ENCODE measurements at places on chromosomes 7 and 10.

DNA sequence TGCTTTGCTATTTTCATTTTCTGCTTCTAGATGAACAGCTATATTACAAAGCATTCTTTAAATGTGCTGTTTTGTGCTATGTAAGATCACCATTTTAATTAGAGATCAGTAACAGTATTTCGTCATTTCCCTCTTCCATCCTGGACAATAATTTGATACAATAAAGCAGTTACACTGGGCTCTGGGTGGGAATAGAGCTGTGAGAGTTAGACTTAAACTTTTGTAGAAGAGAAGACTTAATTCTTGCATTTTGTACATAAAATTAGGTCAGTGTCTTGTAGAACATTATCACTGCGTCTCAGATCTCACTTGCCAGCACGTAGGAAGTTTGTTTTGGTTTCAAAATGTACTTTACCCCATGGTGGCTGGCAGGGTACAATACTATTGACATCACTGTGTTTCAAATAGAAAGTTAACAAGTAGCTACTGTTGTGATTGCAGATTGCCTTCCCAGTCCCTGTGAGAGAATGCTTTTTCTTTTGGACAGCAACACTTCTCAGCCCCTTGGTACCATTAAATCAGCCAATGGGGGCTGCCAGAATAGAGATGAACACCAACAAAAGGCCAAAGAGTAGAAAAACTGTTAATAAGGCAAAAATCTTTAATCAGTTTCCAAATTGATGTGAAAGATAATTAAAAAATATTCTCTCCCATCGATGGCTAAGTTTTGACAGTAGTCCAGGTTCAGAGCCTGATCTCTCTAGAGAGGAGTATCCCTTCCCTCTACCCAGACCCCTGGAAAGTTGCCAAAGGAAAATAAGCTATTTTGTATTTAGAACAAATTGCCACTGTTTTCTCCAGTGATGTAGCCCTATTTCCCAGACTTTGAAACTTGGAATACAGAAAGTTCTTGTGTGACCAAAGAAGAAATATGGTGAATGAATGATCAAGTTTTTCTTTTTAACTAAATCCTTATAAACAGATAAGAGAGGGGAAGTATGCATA lies 35.1 kb downstream of the SMNDC1 start:
- DNase-seq = no peak

GRCh38 chr10:12027539-12027938 lies 15.1 kb downstream of the UPF2 start:
- no peak for DNase-seq

GRCh38 chr7:44272456-44272855 lies 52.9 kb downstream of the CAMK2B start:
- DNase-seq = no peak

DNA sequence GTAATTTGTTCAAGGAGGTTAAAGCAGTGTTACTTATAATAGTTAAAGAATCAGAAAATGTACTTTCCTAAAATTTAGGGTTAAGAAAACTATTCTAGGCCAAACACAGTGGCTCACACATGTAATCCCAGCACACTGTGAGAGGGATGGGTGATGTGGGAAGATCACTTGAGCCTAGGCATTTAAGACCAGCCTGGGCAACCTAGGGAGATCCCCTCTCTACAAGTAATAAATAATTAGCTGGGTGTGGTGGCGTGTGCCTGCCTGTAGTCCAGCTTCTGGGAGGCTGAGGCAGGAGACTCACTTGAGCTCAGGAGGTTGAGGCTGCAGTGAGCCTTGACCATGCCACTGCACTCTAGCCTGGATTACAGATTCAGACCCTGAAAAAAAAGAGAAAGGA lies 3.6 kb upstream of the STEAP2 start:
- DNase-seq = no peak

DNA sequence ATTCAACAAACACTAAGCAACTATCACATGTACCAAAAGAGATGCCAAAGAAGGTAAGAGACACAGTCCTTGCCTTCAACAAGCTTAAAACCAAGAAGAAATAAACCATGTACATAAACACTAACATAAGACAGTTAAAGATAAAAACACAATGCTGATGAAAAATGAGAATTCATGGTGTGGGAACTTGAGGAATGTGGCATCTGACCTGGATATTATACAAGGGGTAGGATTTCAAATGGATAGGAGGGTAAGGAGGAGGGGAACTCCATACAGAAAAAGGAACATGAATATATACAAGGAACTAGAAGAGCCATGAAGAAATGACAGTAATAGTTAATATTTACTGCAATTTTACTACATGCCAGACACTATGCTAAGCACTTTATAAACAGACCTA lies 11.0 kb downstream of the HIBADH start:
- no peak for DNase-seq

GRCh38 chr10:78450807-78451485 lies 417.3 kb downstream of the RPS24 start:
- peak; percentile 48 for DNase-seq

- peak; percentile 23 for DNase-seq
Measured at GRCh38 chr10:821322-821721, 110.2 kb downstream of the LARP4B start.

DNA sequence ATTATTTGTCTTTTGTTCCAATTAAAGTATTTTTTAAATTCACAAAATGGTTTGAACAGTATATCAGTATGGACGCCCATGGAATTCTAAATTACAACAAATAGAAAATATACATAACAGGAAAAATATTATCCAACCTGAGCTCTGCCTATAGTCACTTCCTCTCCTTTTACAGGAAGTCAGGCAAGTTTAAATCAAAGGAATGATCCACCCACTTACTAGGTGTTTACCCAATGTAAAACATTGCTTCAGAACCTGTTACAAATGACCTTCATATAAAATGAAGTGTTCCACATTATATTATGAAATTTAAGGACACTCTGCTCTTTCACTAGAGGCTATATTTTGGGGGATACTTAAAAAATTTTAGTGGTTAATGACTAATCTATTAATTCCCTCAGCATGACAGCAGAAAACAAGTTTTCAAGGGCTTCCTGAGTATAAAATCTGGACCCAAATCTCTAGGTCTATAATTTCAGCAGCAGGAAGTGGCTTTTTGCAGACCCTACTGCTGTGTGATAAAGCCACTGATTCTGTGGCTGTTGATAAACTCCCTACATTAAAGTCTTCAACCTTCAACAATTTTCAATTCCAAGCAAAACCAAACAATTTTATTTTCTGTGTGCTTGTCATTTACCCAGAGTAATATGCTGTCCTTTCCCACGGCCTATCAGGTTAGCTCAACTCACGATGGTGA lies 722.6 kb downstream of the GATA3 start:
- no peak for DNase-seq

DNA sequence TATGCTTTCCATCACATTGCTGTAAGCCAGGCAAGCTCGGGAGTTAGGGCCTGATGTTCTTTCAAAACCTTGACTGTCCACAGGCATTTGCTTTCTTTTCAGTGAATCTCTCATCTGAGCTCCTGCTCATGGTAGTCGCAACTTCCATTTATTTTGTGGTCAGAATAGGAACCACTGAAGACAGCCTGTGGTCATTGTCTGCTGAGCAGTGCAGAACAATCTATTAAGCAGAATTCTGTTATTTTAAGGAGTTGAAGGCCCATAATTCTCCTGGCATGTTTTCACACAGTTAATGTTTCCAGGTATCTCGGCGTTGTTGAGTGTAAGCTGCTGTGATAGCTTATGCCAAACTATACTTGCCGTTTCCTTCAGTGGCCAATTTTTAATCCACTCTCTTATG lies 491.1 kb upstream of the AKR1E2 start:
- DNase-seq = no peak

- no peak for DNase-seq
Measured at GRCh38 chr10:12938271-12938670, 63.2 kb downstream of the CCDC3 start.

DNA sequence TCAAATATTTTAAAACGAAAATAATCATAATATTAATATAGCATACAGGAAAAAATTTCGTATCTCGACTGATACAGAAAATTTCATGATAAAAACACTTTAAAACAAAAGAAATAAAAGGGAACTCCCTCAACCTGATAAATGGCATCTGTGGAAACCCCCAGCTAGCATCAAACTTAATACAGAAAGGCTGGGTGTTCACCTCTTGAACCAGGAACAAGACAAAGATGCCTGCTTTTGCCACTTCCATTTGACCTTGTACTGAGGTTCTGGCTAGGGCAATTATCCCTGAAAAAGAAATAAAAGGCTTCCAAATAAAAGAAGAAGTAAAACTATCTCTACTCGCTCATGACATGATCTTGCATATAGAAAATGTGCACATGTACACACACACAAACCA lies 2.5 kb upstream of the ALOX5 start:
- no peak for DNase-seq

- DNase-seq = no peak
Measured at GRCh38 chr10:90420637-90421318, 437.1 kb downstream of the HTR7 start.

DNA sequence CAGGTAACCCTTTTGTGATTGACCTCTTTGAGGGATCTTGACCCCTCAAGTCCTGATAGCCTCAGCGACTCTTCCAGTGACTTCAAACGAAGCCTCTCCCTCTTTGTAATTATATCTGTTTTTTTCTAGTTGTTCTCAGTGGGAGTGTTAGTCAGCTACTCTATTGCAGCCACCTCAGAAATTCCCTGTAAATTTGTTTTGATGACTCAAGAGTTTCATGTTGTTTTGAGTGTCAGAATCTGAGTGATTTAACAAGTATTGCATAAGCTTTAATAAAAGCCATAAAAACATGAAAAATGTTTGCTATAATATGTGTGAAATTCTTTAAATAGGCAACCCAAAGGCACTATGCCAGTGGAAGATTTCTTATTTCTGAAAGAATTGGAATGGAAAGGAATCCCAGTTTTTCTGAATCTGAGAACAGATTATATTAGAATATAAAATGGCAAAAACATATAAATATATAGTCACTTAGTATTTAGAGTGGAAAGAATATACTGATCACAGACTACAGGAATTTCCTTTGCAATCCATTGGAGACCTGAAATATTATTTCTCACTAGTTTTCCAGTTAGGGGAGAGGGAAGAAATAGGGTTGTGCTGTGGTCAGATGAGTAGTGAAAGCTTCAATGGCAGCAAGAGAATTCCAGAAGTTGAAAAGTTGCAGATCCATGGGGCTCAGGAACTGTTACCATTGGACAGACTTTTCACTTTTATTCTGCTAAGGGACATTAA lies 94.4 kb upstream of the SEMA3C start:
- DNase-seq = no peak

GRCh38 chr10:5618042-5618441 lies 48.4 kb downstream of the ASB13 start:
- peak; percentile 52 for DNase-seq

- DNase-seq = peak; percentile 35
Measured at GRCh38 chr10:128080641-128081040, 45.6 kb downstream of the MKI67 start.

DNA sequence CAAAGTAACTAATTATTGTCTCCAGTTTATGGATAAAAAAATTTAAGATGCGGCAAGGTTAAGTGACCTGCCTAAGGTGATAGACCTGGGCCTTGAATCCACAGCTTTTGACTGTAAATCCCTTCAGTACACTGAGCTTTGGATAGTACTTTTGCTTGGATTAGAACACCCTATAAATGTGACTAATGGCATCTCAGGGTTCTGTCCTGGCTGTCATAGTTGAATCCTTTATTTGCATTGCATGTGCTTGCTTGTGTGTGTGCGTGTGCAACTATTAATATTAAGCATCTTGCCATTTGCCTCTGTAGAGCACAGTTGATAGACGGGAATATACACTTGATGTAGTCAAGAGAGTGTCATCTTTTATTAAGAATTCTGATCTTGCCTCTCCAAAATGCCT lies 228.0 kb downstream of the AUTS2 start:
- no peak for DNase-seq

- DNase-seq = no peak
Measured at GRCh38 chr7:30254248-30254647, 30.1 kb upstream of the ZNRF2 start.

GRCh38 chr10:103111031-103111917 lies 81.8 kb downstream of the NT5C2 start:
- no peak for DNase-seq

GRCh38 chr10:114523876-114524275 lies 119.6 kb upstream of the AFAP1L2 start:
- no peak for DNase-seq

DNA sequence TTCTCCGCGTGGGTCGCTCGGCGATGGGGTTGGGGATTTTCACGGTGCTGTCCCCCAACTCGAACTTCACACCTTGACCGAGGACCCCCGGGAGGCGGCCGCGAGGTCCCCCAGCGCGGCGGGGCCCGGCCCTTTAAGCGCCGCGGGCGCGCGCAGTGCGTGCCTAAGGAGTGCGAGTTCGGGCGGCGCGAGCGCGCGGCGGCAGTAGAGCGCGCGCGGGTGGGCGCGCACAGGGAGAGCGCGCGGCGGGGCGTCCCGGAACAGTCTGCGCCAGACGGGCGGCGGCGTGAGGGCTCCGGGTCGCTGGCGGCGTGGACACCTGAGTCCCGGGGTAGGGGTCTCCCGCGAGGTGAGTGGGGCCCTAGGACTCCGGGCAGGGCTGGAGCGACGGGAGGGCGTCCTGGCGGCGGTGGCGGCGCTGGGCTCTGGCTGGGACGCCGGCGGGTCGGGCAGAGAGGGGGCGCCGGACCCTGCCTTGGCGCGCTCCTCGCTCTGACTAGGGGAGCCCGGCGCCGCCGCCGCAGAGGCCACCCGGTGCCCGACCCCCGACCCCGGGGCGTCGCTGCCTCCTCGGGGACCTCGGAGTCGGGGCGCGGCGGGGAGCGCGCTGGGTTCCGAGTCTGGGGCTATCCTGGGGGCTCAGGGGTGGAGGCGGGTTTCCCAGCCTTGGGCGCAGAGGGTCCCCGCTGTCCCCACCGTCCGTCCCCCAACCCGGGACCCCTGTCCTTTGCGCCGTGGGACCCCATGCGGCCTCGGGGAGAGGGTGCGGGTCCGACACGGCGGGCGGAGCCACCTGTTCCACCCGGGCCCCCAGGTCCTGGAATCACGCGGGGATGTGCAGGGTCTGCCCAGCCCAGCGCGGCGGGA lies at the start of gene PROSER2:
PROSER2 (plus strand) TSS at position 235 of the 867 bp plus-strand sequence. CDS start 28,722 bp downstream, outside the sequence.
- DNase-seq = peak; percentile 65

- no peak for DNase-seq
Measured at GRCh38 chr10:102227050-102227449, 951 bp downstream of the ELOVL3 start.

DNA sequence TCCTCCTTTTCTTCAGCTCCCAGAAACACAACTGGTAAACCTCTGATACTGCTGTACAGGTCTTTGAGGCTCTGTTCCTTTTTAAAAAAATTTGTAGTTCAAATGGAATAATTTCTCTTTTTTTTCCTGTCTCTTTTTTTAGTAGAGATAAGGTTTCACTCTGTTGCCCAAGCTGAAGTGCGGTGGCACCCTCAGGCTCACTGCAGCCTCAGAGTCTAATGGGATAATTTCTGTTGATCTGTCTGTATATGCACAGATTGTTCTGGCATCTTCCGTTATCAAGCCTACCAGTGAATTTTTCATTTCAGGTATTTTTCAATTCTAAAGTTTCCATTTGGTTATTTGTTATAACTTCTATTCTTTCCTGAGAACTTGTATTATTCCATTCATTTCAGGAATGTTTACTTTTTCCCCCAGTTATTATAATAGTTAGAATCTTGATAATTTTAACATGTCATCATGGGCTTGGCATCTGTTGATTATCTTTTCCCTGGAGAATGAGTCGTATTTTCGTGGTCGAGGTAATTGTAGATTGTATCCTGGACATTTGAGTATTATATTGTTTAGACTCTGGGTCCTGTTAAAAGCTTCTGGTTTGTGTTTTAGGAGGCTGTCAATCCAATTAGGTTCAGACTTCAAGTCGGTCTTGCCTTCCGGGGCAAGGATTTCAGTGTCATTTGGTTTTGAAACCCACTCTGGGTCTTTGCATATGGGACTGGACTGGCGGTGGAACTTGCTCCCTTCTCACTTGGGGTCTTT lies 24.5 kb downstream of the CRCP start:
- DNase-seq = no peak

- no peak for DNase-seq
Measured at GRCh38 chr7:22121702-22122474, 176.2 kb upstream of the CDCA7L start.

GRCh38 chr7:36896418-36896817 lies 172.1 kb upstream of the AOAH start:
- DNase-seq = no peak
